ENCODE measurements at places on chromosomes 3 and 15.

DNA sequence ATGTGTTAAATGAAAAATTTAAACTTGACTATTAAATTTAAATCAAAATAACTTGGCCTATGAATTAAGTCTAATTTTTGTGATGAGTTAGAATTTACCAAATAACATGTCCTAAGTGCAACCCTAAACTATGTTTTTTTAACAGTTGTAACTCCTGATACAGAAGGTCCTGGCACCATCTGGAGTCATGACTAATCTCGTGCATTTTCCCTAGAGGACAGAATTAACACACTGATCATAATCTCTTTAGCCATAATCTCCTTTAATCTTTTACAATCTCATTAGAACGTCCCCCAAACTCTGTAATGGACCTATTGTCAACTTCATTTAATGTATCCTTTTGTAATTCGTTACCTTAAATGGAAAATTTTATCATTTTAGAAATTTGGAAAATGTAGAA is 100.6 kb downstream of the SUCNR1 start:
- DNase-seq: no peak

GRCh38 chr15:35630985-35631384 is 85.0 kb upstream of the DPH6 start:
- no peak for DNase-seq

- no peak for DNase-seq
Measured at GRCh38 chr15:68370768-68371151, 61.2 kb downstream of the ITGA11 start.

DNA sequence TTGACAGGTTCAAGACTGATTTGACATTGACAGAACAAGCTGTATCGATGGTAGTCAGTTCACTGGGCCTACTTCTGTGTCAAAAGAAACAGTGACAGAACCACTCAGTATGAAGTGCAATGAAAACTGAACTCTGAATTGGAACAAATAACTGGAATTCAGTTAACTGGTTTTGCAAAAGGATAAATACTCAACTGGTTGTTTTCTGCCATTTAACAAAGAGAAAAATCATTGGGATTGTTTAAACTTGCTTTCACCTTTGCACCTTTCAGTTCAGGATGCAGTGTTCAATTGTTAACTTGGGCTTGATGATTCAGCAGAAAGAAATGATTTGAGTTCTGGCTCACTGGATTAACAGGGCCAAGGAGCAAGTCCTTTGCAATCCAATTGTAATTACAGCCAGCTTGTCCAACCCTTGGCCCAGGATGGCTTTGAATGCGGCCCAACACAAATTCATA is 4.9 kb downstream of the BTD start:
- no peak for DNase-seq

- DNase-seq: no peak
Measured at GRCh38 chr3:140593766-140594165, 84.1 kb upstream of the TRIM42 start.

DNA sequence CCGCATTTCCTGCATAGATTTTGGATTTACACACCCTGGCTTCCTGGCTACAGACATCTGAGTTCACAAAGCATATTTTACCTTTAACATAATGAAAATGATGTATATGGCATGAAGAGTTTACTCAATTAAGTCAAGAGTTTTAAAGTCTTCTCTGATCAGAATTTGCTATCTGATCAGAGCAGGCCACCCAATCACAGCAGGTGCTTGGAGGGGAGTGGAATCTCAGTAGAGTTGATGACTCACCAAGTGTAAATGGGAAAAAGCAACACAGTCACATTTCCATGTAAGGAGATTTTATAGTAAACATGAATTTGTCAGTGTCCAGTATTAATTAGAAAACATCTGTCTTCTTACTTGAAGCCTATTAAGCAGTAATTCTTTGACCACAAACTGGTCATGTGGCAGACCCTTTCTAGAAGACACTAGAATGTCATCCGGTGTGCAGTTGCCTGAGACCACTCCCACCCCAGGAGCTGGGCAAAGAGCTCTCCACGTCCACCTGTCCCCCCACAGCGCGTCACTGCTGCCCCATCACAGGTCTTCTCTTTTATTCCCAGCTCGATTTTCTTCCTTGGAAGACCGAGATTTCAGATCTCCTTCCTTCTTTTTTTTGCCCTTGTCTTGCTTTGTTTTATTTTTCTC is 10.8 kb downstream of the MESD start:
- DNase-seq: no peak
